Ascending aorta (tissue), 2 donors: ENCODE measurements at places on chromosomes 2 and 18.

- H3K4me1 ChIP-seq, result no peaks in the 10 kb centered on the region
- H3K36me3 ChIP-seq, result no peaks in the 10 kb centered on the region
- H3K27ac ChIP-seq, result no peak overlapping the region
- no peak overlapping the region for H3K4me3 ChIP-seq
- no peaks in the 10 kb centered on the region for H3K27me3 ChIP-seq
Measured at GRCh38 chr2:66854298-66854697, 419.4 kb downstream of the MEIS1 start.

DNA sequence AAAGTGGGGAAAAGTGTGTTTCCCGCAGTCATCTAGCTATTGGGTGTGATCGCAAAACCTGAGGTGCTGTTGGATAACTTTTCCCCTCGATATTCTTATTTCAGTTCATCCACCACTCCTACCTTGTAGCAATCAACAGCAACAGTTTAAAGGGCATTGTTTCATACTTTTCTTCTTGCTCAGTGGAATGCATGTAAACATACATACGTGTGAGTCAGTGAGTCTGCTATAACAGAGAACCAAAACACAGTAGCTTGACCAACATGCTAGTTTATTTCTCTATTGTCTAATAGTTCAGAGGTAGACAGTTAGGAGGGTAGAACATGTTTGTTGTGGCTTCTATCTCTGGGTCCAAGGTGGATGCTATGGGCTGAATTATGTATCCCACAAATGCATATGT lies 77.6 kb upstream of the FOXI3 start:
- no peaks in the 10 kb centered on the region for H3K27me3 ChIP-seq
- H3K36me3 ChIP-seq, result no peaks in the 10 kb centered on the region
- no peak overlapping the region for H3K27ac ChIP-seq
- DNase-seq, result no peak
- H3K4me1 ChIP-seq, result no peaks in the 10 kb centered on the region
- no peak overlapping the region for H3K4me3 ChIP-seq

DNA sequence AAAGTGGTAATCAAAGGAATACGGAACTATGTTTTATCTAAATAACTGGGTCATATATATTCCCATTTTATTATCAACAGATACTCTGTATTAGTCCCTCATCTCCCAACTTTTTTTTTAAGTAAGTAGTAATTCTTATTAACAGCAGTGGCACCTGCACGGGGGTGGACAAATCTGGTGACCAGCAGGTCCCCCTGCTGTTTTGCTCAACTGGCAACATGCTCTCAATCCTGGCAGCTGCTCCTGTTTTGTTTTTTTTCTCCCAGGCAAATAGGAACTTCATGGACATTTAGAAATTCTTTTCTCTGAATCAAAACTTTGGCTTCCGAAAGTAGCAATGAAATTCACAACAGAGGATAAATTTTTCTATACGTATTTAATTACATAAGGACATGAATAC lies 193.5 kb downstream of the SS18 start:
- DNase-seq, result no peak
- no peaks in the 10 kb centered on the region for H3K4me1 ChIP-seq
- H3K27ac ChIP-seq, result no peak overlapping the region
- H3K36me3 ChIP-seq, result no peaks in the 10 kb centered on the region

- no peaks in the 10 kb centered on the region for H3K27me3 ChIP-seq
- H3K4me1 ChIP-seq, result no peaks in the 10 kb centered on the region
- no peak overlapping the region for H3K4me3 ChIP-seq
- no peak overlapping the region for H3K27ac ChIP-seq
Measured at GRCh38 chr2:104050656-104051242, 803.2 kb upstream of the POU3F3 start.

DNA sequence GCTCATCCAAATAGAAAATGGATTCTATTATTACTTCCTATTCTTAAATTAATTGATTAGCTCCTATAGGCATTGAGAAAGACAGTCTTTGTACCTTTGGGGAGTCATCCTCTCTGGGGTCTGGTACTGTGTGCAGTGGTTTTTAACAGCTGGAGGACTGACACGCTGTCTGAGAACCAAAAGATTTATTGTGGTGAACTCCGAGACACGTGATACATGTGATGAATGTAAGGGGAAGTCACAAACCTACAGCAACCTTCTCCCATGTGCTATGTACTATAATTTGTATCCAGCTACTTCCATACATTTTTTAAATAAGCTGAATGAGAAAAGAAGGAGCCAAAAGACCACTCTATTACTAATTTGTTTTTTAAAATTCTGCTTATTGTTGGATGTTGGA lies 133.7 kb downstream of the GALNT3 start:
- H3K4me3 ChIP-seq, result no peak overlapping the region
- no peaks in the 10 kb centered on the region for H3K4me1 ChIP-seq
- no peak for DNase-seq
- no peak overlapping the region for H3K27ac ChIP-seq

DNA sequence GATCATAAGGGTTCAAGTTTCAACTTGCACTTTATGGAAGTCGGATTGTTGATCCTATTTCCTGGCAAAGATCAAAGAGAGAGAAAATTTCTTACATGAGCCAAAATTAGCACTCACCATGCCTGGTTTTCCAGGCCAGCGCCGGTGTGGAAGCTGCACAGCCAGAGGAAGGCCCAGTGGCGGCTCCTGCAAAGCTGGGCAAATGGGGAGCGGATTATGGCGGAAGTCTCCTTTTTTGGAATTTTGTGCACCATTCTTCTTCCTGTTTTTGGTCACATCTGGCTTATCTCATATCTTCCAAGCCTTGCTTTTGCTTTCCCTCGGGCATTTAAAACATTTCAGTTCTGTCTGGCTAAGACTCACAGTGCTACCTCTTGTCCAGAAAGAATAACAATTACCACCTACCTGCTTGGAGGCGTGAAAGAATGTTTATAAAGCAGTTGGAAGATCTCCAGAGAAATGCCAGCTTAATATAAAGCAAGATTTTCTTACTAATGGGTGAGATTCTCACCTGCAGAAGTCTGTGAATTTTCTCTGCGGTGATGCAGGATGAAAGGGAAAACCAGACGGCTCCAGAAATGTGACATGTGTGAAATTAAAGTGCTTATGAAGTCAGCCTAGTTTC lies 94.3 kb downstream of the ASAP2 start:
- peaks cover 5% of the 10 kb centered on the region for H3K36me3 ChIP-seq
- peaks cover 18% of the 10 kb centered on the region for H3K4me1 ChIP-seq
- no peak for DNase-seq

DNA sequence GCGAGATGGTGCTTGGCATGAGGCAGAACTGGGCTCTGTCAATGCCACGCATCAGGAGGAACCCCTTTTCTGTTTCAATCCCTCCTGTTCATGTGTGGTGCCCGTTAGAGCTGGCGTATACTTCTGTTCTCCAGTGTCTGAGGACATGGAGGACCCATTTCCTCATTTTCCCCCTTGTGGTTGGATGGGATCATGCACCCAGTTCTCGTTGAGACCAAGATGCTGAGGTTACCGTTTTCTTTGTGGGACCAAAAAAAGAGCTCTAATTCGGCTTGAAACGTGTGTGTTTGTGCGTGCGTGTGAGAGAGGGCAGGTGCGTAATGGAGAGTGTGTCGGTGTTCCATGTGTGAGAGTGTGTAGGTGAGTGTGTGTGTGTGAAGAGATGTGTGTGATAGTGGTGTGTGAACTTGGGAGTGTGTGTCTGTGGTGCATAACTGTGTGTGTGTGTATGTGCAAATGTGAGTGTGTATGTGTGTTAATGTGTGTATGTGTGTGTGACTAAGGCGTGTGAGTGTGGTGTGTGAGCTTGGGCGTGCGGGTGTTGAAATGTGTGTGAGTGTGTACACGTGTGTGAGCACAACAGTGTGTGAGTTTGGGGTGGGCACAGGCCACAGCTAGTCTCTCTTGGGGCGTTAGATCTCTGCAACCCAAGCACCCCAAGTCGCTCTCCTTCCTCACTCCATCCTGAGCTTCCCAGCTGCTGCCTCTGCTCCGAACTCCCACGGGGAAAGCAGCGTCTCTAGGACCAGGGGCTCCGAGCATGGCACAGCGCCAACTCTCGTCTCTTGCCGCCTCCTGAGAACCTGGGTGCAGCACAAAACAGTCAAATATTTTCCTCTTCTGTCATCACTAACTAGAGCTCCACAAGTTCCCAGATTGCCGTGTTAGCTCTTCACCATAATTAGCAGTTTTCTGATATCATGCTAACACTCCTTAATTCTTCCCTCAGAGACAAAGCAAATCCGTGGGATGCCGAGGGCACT lies 75.8 kb downstream of the LONRF2 start:
- no peaks in the 10 kb centered on the region for H3K27me3 ChIP-seq
- H3K36me3 ChIP-seq, result no peaks in the 10 kb centered on the region
- no peak overlapping the region for H3K27ac ChIP-seq
- DNase-seq, result no peak
- no peaks in the 10 kb centered on the region for H3K4me1 ChIP-seq

DNA sequence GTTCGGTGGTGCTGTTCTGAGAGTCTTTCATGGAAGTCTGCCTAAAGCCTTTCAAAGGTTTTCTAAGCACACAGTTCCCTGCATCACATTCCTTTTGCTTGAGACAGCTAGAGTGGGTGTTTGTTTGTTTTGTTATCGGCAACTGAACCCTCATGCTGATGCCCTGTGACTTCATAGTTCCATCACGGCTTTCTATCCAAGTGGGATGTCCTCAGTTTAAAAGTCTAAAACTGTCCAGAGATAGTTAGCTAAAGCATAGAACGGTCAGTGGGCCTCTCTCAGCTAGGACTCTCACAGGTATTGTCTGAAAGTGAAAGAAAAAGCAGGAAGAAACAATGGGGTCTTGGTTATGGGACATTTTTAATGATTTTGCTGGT lies 337.3 kb downstream of the OSR1 start:
- no peak overlapping the region for H3K4me3 ChIP-seq
- DNase-seq, result no peak
- peaks cover 5% of the 10 kb centered on the region for H3K4me1 ChIP-seq
- H3K36me3 ChIP-seq, result no peaks in the 10 kb centered on the region

- no peak overlapping the region for H3K4me3 ChIP-seq
- no peak overlapping the region for H3K27ac ChIP-seq
- no peaks in the 10 kb centered on the region for H3K36me3 ChIP-seq
- DNase-seq, result no peak
- H3K4me1 ChIP-seq, result no peaks in the 10 kb centered on the region
Measured at GRCh38 chr2:12928197-12928774, 211.6 kb downstream of the TRIB2 start.

DNA sequence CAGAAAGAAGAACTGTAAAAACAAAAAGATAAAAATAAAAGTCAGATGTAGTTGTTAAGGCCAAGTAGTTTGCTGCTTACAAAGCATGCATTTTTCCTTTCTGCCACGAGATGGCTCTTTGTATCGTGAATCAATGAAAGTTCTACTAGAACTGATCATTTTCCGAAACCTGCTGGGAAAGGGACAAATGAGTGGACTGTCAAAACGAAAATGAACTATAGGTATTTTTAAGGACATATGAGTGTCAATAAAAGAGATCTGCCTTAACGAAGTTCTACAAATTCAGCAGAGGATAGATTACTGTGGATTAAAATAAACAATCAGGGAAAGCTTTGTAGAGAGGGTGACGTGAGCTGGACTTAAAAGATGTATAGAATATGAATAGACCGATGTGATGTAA lies 15.0 kb upstream of the ELOA2 start:
- no peak overlapping the region for H3K4me3 ChIP-seq
- no peaks in the 10 kb centered on the region for H3K4me1 ChIP-seq
- H3K36me3 ChIP-seq, result no peaks in the 10 kb centered on the region
- no peak for DNase-seq
- H3K27ac ChIP-seq, result no peak overlapping the region
- no peaks in the 10 kb centered on the region for H3K27me3 ChIP-seq

DNA sequence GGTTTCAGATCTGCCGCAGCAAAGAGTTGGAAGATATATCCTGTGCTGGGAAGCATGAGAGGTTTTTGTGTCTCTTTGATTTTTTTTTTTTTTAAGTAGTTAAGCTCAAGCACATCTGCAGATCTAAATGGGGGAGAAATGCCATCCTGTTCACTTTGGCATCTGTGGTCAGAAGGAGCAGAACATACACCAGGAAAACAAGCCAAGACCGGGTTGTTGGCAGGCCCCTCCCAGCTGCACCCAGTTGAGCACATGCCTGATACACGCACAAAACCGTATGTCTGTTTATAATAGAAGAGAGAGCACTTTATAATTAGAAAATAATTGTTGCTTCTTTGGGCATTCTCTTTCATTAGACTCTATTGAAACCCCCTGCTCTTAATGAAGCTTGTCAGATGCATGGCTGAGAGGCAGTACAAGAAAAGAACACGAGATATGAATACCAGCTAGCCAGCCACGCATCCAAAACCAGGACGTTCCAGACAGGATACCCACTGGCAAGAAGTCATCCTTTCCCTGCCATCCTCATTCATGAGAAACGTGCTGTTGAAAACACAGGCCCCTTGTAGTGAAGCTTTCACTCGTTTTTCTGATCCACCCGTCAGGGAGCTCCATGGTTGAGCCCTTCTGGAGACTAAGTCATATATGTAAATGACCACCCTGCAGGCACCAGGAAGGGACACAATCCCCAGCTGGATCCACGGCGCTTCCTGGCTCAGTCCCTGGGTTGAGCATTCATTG lies 152.2 kb downstream of the ALPK2 start:
- no peak for DNase-seq
- no peak overlapping the region for H3K4me3 ChIP-seq
- no peaks in the 10 kb centered on the region for H3K27me3 ChIP-seq
- H3K4me1 ChIP-seq, result no peaks in the 10 kb centered on the region
- H3K27ac ChIP-seq, result no peak overlapping the region

DNA sequence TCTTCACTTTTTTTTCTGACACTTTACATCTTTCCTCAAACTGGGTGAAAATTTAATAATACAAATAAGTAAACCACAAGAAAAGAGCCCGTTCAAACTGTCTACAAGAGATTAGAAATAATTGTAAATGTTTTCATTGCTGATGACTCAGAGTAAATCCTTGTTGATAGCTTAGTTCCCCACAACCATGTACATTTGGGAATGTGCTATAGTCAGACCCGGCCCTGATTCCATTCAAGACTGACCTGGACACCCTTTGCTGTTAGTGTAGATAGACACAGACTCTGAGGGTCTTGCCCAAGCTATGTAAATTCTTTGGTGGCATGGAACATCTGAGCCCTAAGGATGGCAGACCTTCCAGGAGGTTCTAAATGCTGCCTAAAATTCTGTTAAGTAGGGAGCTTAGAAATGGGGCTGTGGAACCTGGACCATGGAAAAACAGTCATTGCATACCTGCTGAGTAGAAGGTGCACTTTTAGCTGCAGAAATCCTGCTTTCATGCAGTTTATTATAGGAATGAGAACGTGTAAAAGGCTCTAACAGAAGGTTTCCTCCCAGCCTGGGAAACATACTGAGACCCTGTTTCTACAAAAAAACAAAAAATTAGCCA lies 3.7 kb downstream of the MALT1 start:
- no peak for DNase-seq
- no peak overlapping the region for H3K4me3 ChIP-seq
- H3K27me3 ChIP-seq, result no peaks in the 10 kb centered on the region
- no peaks in the 10 kb centered on the region for H3K36me3 ChIP-seq
- H3K27ac ChIP-seq, result no peak overlapping the region

DNA sequence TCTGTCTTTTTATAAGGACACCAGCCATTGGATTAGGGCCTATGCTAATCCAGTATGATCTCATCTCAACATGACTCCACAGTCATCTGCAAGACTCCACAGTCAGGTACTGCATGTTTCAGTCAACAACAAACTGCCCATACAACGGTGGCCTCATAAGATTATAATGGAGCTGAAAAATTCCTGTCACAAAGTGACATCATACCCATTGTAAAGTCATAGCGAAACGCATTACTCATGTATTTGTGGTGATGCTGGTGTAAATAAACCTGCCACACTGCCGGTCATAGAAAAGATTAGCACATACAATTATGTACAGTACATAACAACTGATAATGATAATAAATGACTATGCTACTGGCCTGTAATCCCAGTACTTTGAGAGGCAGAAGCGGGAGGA lies 102.2 kb downstream of the TEX51 start:
- no peak for DNase-seq
- H3K4me3 ChIP-seq, result no peak overlapping the region
- no peaks in the 10 kb centered on the region for H3K36me3 ChIP-seq
- H3K27ac ChIP-seq, result no peak overlapping the region
- no peaks in the 10 kb centered on the region for H3K27me3 ChIP-seq
- no peaks in the 10 kb centered on the region for H3K4me1 ChIP-seq
